ENCODE measurements at places on chromosomes 1 and 21.
A peak's percentile ranks its signal among the peaks of the same experiment; 100 is the strongest.

GRCh38 chr1:14777516-14778506 is 179.3 kb downstream of the KAZN start:
- no peak for DNase-seq

DNA sequence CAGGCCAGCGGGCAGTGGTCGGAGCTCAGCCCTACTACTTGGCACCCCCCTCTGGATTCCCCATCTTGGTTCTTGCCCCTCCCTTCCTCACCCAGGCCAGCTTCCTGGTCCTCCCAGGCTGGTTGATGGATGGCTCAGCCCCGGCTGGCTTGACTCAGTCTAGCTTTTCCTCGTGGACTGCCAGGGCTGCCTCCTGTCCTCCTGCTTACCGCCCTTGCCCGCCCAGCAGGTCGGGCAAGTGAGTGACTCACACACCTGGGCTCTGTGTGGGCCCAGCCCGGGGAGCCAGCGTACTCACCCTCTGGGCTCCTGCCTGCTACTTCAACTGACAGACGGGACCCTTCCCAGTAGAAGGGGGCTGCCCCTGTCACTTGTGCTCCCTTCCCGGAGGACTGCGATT is 19.5 kb upstream of the ARHGEF10L start:
- DNase-seq: no peak

DNA sequence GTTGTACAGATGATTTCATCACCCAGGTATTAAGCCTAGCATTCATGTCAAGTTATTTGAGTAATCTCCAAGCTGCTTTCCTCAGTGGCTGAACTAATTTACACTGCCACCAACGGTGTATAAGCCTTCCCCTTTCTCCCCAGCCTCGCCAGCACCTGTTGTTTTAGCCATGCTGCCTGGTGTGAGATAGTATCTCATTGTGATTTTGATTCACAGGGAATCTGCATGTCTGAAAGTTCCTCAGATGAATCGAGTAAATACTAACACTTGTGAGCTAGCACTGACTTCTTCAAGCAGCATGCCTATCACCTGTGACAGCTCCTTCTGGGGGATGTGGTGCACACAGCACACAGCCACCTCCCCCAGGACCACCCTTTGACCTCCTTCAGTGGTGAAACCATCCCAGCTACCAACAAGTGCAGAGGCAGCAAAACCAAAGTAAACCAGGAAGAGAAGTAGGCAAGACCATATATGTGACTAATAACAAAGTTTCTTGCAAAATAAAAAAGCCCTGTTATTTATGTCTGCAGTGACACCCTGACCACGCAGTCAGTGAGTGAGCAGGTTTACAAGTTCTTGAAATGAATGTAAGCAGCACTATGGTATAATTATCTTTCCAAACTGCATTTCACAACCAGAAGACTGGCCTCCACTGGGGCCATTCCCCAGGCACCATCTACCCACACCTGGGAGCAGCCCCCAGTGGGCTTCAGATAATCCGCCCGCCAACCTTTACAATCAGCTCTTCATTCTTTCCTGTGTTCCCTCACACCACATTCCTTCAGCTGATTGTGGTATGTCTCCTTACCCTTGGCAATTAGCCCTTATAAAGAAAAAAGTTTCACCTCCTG is 173.8 kb downstream of the ETS2 start:
- DNase-seq: no peak

GRCh38 chr1:109475261-109475660 is 8.4 kb upstream of the ATXN7L2 start:
- DNase-seq: no peak

- no peak for DNase-seq
Observed at GRCh38 chr1:216238844-216239243, 184.4 kb downstream of the USH2A start.

- no peak for DNase-seq
Observed at GRCh38 chr1:97680894-97681293, 239.9 kb downstream of the DPYD start.

DNA sequence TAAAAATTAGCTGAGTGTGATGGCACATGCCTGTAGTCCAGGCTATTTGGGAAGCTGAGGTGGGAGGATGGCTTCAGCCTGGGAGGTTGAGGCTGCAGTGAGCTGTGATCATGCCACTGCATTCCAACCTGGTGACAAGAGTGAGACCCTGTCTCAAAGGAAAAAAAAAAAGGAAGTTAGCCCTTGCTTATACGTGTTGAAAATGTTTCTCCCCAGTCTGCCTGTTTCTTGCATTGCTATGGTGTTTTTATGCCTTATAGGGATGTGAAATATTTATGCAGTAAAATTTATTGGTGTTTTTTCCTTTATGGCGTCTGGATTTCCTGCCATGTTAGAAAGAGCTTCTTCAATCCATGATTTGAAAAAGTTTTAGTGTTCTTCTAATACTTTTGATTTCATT is 3.6 kb upstream of the RERE start:
- DNase-seq: no peak

DNA sequence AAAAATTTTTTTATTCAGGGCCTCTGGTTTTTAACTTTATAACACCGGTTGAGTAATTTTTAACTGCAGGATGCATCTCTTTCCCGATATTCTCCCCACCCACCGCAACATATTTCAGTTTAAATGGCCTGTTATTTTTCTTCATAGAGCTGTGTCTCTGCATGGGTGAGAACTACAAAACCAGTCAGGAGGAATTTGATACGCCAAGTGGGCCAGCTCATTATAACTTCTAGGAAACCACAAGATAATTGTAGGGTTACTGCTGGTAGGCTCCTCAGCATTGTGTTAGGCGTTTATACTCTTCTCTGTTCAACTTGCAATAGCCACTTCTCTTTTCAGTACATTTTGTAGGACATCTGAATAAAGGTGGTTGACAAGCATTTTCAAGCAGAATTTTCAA is 169.7 kb downstream of the PBX1 start:
- no peak for DNase-seq

- DNase-seq: no peak
Observed at GRCh38 chr1:167429612-167430011, 88.7 kb downstream of the CD247 start.

GRCh38 chr1:175071276-175071943 is 3.8 kb downstream of the TNN start:
- DNase-seq: no peak

GRCh38 chr1:205669341-205670149 is 10.8 kb downstream of the SLC45A3 start:
- no peak for DNase-seq

GRCh38 chr1:8365661-8366362 is 47.9 kb downstream of the SLC45A1 start:
- DNase-seq: no peak

DNA sequence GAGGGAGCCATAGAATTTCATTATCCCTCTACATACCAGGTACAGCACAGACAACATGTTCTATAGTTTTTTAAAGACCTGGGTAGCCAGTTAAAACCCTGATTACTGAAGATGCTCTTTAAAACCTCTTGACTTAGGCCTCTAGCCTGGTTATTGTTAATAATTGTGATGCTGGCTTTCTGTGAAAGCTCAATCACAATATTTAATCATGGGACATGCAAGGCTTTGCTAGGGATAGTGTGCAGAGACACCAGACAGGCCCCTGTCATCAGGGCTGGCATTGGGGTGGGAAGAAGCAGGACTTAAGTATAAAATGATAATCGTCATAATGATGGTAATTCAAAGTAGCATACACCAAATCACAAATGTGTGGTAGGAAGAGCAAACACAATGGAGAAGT is 274.4 kb downstream of the PTBP2 start:
- DNase-seq: no peak

GRCh38 chr1:31936981-31937299 is 1.2 kb downstream of the PTP4A2 start:
- DNase-seq: no peak

GRCh38 chr1:220906561-220907334 is 27.5 kb downstream of the HLX start:
- DNase-seq: no peak

- DNase-seq: no peak
Observed at GRCh38 chr1:19405761-19406487, 79.4 kb downstream of the CAPZB start.

GRCh38 chr1:150979092-150980056 is 2.7 kb upstream of the ANXA9 start:
- peak; percentile 95 for DNase-seq

DNA sequence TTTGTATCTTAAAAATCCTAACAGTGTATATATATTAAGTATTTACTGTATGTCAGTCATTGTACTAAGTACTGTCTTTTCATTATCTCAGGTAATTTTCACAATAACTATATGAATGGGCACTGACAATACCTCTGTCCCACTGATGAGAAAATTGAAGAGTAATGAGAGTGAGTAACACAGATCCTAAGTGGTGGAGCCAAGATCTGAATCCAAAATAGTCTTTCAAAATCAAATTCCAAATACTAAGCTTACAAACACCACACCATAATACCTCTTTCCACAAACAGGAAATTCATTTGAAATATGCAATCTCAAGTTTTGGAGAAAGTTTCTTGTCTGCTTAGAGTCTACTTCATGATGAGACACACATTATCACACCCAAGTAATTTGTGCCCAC is 105.9 kb upstream of the EDEM3 start:
- DNase-seq: no peak

DNA sequence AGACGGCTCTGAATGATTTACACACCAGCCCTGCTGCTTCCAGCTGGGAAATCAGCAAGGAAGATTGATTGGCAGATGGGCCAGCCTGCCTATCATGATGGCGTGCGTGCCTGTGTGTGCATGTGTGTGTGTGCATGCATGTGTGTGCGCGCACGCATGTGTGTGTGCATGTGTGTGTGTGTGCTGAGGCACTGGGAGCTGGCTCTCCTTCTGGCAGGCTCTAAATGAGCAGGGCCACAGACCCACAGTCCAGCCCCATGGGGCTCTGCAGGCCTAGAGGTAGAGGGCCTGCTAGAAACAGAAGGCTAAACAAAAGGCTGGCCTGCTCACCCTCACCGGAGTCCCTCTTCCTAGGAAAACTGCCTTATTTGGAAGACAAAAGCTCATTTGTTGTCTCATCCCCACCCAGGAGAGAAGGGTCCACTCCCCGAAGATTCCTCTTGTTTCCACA is 6.0 kb downstream of the KLHDC8A start:
- DNase-seq: no peak

DNA sequence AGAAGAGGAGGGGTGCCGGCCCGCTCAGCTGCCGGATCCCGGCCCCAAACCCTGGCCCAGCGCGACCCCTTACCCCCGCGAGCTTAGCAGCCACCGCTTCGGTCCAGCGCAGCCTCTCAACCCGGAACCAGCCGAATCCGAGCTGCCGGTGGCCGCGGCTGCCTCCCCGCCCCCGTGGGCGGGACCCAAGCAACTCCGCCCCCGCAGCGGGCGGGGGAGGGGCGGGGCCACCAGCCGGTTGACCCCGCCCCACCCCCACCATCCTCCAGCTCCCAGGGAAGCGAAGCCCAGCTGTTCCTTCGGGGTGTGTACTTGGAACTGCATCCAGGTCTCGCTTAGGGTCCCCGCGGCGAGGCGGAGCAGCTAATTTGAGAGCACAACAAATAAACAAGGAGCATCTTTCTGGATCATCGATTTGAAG is at the start of gene TRIM62:
TSS of gene TRIM62 (minus strand) at position 123 of the 421 bp plus-strand sequence. CDS start 611 bp downstream, outside the sequence.
- DNase-seq: peak; percentile 75

Data from SK-MEL-5 (cell line).